ENCODE measurements at places on chromosomes 13 and 19.

DNA sequence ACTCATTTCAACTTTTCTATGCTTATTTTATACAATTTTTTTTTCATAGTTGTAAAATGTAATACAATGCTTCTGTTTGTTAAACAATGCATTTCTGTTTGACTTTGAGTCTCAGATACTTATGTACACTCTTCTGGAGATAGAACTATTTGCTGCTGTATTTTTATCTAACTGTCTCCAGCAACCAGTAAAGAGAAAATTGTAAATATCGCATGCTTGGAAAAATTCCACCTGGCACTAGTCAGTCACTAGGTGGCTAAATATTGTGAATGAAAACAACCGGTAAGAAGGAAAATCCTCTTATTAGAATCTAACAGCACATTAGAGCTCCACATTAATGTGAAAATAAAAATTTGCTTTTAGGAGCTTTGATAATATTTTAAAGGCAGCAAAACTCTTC is 876.5 kb downstream of the PCDH9 start:
- peak; percentile 63 for DNase-seq

DNA sequence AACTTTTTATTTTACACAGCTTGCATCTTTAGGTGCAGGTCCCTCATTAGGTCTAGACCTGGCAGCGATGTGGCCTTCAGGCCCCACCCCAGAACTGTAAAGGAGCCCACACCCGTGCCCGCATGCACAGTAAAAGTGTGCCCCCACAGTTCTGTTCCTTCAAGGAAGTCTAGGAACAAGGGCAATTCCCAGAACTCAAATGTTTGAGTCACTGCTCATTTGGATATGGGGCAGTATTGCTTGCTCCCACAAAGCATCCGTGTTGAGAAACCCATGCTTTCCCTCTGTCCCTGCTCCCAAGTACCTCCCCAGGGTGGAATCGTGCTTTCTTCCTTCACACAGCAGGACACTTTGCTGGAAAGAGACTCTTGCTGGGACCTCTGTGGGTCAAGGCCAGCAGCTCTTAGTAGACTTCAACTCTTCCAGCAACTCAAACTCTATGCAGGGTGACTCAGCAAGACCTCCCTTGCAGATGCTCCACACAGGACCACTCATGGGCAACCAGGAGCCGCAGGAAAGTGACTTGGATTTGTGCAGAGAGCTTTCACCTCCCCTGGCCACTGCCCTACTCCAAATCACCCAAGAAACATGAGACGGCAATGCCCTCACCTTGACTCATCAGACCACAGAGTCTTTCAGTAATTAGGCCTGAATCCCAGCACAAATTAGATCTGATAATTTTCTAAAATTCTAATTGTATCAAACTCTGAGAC is 12.3 kb downstream of the SLC7A1 start:
- peak; percentile 75 for DNase-seq

GRCh38 chr13:50131920-50132903 is 117.0 kb downstream of the KCNRG start:
- peak; percentile 26 for DNase-seq

- no peak for DNase-seq
These were observed 295.6 kb downstream of the TBC1D4 start for GRCh38 chr13:75186379-75186778.

DNA sequence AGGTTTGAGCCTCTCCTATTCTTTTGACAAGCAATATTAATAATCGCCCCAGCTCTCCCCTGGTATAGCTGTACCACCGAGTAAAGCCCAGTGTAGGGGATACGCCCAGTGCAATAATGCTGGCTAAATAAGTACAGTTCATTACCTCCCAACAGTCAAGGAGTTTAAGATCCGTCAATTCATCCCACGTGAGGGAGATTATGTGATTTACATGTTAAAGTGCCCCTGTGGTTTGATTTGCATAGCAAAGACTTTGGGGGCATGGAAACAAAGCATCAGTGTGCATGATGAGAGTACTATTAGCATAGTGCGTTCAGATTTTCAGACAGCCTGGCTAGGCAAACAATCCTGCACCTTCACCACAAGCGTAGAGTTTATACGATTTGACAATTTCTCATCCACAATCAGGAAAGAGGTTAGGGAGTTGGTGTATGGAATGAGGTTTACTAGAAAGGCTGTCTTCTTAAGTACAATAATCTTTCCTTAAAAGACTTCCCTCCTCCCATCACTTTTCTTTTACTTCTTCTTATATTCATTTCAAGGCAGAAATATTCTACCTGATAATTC is 754.0 kb downstream of the DIAPH3 start:
- peak; percentile 77 for DNase-seq

GRCh38 chr19:46739290-46739771 is 6.5 kb upstream of the FKRP start:
- DNase-seq, result no peak

DNA sequence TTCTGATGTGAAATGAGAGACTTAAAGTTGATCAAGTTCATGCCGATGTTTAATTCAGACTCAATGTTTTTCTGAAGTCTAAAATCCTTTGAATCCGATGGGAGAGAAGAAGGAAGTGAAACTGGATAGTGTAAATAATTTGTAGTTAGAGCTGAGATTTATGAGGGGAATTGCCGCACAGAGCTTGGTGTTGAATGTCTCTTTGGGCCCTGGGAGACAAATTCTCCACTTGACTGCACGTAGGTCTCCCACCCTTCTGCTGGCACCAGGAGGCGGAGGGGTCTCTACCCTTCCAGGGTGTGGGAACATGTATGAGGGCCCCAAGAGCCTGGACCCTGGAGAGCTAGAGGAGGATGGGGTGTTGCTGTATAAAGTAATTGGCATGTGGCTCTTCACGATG is 140.8 kb upstream of the SERP2 start:
- no peak for DNase-seq

- DNase-seq, result no peak
These were observed 64.4 kb upstream of the NPAS1 start for GRCh38 chr19:46954993-46955812.

GRCh38 chr13:49248622-49249002 is 887 bp downstream of the CDADC1 start:
- DNase-seq, result no peak

- no peak for DNase-seq
These were observed 285.8 kb upstream of the KLHL1 start for GRCh38 chr13:70394031-70394548.

DNA sequence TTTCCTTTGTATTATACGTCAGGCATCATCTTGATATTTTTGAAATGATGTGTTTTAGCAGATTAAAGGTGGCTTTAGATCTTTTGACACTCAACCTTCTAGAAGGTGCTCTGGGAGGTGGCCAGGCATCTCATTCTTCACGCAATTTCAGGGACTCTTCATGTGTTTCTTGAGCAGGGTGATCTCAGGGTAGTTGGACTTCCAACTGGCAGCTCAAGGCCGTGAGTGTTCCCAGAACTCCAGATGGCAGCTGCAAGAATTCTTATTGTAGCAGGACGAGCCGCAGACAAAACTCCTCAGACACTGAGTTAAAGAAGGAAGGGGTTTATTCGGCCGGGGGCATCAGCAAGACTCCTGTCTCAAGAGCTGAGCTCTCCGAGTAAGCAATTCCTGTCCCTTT is 82.5 kb upstream of the UBAC2 start:
- DNase-seq, result no peak

DNA sequence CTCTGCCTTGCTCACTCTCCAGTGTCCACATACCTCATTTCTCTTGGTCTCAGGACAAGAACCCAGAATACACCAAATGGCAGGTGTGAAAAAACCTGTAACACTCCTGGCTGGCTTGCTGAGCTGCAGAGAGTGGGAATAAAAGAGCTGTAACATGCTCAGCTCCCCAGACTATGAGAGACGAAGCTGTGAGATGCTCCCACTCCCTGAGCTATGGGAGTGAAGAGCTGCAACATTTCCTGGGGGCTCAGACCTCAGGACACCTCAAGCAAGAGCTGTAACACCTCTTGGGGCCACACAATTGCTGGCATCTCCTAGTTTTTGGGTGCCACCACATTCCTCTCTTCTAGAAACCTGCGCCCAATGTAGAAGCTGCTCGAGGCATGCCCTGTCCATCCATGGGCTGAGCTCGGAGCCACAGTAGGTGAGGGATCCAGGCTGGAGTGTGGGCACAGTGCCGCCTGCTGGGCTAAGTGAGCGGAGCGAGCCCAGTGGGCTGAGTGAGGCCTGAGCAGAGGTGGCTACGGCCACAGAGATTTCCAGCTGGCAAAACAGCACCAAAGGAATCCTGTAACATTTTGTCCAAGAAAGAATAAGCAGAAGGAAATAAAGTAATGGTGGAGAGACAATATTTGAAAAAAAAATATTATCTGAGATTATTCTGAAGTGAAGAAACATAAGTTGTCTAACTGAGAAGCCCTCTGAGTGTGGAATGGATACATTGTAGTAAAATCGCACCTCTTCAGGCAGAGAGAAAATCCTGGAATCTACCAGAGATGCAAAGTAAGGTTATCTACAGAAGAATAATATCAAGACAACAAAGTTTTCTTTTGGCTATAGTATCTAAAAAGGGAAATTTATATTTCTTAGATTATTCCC is 186.2 kb upstream of the PCDH9 start:
- DNase-seq, result peak; percentile 33

DNA sequence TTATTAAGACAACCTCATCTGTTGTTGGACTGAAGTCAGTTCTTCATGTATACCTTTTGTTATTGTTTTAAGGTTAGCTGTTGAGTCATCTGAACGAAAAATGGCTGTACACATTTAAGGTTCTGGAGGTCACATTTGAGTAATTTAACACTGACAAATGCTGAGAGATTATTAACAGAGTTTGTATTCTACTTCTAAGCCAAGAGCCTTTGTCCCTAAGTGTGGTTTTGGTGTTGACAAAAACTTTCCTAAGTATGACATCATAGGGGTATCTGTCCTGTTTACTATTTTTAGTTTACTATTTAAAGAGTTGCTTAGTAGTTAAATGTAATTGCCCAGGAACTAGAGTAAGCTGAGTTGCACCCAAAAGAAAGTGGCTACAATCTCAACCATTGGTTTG is 71.9 kb downstream of the CDK8 start:
- DNase-seq, result no peak

All from astrocyte of the hippocampus (primary cell).